ENCODE measurements at places on chromosomes 13 and 19.
A peak's percentile ranks its signal among the peaks of the same experiment; 100 is the strongest.

DNA sequence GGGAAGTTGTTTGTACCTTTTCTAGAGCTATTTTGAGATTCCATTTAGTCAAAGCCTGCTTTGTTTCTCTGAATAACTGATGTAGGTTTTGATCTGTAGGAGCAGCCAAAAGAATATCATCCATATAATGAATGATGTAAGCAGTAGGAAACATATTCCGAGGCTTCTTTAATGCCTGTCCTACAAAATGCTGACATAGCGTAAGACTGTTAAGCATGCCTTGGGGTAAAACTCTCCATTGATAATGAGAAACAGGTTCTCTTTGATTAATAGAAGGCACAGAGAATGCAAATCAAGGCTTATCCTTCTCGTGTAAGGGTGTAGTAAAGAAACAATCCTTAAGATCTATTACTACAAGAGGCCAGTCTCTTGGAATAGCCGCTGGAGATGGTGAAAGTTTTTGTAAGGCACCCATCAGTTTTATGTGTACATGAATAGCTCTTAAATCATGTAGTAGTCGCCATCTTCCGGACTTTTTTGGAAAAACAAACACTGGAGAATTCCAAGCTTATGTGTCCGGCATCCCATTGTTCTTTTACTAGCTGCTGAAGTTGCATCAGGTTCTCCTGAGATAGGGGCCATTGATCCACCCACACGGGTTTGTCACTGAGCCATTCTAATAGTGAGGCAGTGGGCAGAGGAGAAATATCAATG is 13.5 kb downstream of the FPR3 start:
- DNase-seq: no peak

DNA sequence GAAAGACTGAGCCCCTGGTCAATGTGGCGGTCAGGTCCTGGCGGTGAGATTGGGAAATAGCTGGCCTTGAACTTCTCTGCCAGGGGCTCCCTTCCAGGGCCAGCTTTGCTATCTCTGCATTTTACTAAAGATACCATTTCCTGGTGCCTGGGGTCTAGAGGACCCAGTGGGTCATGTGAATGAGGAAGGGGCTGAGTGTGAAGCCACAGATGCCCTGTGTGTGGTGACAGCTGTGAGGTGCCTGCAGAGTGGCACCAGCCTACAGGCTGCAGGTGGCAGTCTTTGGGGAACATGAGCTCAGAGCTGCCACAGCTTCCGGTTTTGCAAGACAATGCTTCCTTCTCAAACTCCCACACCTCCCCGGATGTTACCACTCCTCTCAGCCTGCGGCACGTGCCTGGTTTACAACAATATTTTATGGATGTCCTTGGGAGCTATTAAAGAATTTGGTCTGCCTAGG is 5.2 kb upstream of the MLNR start:
- no peak for DNase-seq

- DNase-seq: no peak
These were observed 492.5 kb upstream of the GPC6 start for GRCh38 chr13:92734068-92734467.

- DNase-seq: no peak
These were observed 116.1 kb downstream of the LRCH1 start for GRCh38 chr13:46668931-46669525.

DNA sequence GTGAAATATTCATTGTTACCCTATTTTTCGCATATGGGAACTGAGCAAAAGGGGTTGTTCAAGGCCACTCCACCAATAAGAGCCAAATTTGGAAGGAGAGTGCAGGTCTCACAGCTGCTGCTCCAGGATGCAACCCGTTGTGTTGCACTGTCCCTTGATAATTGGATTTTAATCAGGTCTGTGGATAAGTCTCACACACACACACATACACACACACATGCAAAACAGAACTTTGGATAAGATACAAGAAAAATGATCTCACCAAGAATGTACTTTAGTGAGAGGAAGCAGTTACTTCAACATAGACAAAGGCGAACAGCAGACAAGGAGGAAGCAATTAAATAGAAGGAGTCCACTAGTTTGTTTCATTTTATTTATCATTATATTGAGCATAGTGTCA is 127.3 kb upstream of the EDNRB start:
- no peak for DNase-seq

GRCh38 chr19:33905937-33906577 is 109.4 kb downstream of the KCTD15 start:
- DNase-seq: peak; percentile 77

- DNase-seq: no peak
These were observed 289.8 kb upstream of the SOX21 start for GRCh38 chr13:95002126-95002525.

- DNase-seq: no peak
These were observed 24.9 kb downstream of the CPAMD8 start for GRCh38 chr19:17001603-17002183.

- no peak for DNase-seq
These were observed 4.3 kb upstream of the ZNF610 start for GRCh38 chr19:52331757-52332156.

DNA sequence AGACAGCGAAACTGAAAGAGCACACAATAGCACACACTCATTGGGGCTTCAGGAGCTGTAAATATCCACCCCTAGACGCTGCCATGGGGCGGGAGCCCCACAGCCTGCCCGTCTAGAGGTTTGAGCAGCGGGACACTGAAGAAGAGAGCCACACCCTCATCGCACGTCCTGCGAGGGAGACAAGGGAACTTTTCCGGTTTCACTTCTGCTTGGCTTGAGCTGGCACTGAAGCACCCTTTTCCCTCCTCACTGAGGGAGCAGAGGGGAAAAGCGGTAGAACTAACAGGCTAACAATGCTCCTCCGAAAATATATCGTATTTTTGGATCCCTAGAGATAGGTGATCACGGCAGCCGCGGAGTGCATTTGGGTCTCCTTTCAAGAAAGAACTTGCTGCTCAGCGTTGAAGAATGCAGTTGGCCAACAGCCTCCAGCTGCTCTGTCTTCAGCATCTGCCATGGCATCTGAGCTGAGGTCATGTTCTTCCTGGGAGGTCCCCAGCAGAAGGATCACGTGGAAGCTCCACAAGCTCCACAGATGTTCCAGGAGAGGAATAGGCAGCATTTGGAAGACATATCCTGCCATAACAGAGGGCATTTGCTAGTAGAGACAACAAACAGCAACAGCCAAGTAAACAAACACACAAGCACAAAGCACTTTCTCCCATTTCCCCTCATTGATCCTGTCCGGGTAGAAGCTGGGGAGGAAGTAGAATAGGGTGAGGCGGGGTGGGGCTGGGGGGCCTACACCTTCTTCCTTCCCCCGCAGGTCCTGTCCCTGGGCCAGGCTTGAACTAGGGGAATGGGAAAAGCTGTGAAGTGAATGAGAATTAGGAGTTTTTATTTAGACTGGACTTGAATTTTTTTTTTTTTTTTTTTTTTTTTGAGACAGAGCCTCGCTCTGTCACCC is 44.8 kb upstream of the ALOX5AP start:
- peak; percentile 76 for DNase-seq

GRCh38 chr13:113845723-113846635 is 17.9 kb downstream of the GAS6 start:
- DNase-seq: peak; percentile 21

GRCh38 chr19:3094601-3095440 is 659 bp downstream of the GNA11 start:
- DNase-seq: peak; percentile 38

GRCh38 chr19:15911599-15912235 is 13.8 kb upstream of the CYP4F2 start:
- no peak for DNase-seq

DNA sequence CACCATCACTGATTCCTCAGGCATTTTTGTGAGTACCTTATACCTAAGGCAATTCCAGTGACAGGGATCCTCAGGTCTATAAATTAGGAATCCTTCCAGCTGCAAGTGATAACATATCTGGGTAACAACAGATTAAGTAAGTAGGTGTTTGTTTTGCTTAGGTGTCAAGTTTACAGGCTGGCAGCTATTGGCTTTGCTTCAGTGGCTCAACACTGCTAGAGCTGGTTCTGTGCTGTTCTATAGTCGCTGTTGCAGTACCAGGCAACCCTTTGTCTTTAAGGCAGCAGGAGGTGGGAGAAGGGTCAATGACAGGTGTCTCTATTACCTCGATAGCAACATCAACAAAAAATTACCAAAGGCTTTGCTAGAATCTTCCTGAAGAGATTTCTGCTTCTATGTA is 27.0 kb downstream of the SLC10A2 start:
- no peak for DNase-seq

GRCh38 chr13:98219685-98220084 is 42.6 kb upstream of the RNF113B start:
- no peak for DNase-seq

DNA sequence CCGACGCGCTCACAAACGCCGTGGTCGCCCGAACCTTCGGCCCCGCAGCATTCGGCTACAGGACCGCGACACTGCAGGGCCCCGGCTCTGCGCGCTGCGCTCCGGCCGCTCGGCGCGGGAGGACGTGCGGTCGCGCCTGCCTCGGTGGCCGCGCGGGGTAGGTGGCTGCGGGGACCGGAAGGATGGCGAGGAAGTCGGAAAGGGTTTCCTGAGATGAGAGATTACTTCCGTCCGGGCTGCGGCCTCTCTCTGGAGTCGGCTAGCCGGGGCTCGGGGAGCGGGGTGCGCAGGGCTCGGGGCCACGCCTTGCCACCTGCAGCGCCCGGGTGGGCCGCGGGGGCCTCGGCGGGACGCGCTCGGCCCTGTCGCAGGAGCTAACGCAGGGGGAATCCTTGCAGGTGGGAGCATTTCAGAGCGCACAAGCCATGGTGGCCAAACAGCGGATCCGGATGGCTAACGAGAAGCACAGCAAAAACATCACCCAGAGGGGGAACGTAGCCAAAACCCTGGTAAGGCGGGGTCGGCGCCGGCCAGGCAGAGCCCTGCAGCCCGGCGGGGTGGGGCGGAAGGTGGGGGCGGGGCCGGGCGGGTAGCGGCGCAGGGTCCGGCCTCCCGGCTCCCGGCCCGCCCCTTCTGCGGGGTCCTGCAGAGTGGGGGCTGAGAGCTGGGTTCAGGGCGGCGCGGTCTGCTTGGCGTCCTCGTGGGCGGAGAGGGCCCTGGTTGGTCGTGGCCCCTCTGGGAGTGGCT is at the start of gene SERP2:
SERP2 (plus strand) TSS at position 224 of the 747 bp plus-strand sequence; CDS start at position 426, 202 bp downstream.
- DNase-seq: peak; percentile 71

GRCh38 chr19:40165362-40165937 is 25.8 kb upstream of the MAP3K10 start:
- no peak for DNase-seq

DNA sequence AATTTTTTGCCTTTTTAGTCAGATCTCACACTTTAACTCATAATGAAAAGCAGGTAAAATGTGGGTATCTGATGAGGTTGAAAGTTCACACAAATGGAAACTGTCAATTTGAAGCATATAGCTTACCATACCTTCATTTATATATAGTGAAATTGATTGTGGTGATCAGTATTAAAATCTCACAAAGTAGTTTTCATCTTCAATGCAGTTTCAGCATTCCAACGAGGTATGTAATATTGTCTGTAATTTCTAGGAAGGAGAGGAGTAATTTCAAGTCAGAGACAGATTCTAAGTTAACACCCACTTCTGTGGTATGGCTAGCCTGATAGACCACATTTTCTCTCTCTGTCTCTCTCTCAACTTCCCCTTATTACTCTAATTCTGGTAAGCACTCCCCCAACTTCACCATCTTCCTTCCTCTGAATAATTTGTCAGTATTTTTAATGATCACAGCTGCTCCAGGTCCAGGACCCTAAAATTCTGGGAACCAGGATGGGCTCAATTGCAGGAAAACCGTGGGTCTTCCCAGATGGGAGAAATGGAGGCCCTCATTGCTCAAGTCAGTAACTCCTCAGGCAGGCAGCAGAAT is 455.7 kb downstream of the FGF9 start:
- DNase-seq: no peak

GRCh38 chr19:44806291-44806690 is 2.6 kb upstream of the BCAM start:
- DNase-seq: no peak

DNA sequence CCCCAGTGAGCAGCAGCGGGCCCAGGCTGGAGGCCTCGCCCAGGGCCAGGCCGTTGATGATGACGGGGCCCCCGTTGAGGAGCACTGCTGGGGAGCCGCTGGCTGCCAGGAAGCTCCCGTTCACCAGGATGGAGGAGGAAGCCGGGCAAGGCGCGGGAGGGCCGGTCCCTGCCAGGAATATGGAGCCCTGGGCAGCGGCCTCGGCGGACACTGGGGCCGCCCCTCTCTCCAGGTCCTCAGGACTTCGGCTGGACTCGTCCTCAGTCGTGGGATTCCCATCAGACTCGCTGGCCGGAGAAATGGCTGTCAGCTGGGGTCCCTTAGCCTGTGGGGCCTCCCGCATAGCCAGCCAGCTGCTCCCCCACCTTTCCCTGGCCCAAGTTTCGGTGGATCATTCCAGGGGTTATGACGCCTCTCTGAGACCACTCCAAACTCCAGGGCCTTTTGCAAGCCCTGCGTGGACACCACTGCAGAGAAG is 2.1 kb downstream of the SIX5 start:
- DNase-seq: peak; percentile 64

DNA sequence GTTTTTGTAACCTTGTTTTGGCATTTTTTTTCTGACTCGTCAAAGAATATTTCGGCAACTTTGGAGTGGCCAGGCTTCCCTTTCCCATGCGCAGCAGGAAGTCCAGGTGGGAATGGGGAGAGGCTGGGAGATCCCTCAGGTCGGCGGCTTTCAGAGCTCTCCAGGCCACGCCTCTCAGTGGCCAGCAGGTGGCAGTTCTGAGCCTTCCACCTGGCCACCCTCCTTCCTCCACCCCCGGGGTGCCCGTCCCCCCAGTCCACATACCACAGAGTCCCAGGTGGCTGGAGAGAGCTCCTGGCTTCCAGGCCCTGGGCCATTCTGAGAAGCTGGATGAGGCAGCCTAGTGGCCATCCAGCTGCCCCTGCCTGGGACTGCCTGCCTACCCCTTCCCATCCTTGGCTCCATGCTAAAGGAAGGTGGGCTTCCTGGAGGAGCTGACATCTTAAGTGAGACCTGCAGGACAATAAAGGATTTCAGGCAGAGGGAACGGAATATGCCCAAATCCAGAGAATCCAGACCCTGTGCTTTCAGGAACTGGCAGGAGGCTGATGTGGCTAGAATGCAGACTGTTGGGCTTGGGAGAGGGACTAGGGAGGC is 46.3 kb downstream of the CCNE1 start:
- DNase-seq: no peak

- no peak for DNase-seq
These were observed 1390.5 kb downstream of the EFNB2 start for GRCh38 chr13:105144936-105145335.

- no peak for DNase-seq
These were observed 36.6 kb downstream of the USP12 start for GRCh38 chr13:27135023-27135422.

DNA sequence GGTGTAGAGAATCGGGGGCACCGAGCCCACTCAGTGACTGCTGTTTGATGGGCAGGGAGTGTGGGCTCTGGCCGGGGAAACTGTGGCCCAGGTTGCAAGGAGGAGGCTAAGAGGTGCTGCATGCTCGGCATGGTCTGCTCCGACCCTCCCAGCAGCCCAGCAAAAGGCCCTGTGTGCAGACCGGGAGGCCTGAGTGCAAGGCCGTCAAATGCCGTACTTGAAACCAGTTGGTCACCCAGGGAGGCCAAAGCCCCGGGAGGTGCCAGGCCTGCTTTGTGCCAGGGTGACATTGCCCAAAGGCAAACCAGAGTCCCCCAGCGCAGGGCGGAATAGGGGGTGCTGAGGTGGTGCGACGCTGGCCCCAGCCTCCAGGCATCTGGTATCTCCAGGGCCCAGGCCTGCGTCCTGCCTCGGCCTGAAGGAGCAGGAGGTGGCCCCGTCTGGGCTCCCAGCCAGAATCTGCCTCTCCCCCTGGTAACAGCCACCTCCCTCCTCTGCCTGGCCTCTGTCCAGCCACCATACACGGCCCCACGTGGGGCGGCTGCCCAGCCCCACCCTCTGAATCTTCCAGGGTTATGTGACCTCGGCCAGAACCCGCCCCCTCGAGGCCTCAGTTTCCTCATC is 4.0 kb downstream of the PIK3R2 start:
- DNase-seq: peak; percentile 90
